Mesenteric fat pad (tissue), 1 donor: ENCODE measurements at places on chromosomes 4 and X.

GRCh38 chr4:81166458-81167160 lies 48.4 kb downstream of the PRKG2 start:
- no peak for DNase-seq

DNA sequence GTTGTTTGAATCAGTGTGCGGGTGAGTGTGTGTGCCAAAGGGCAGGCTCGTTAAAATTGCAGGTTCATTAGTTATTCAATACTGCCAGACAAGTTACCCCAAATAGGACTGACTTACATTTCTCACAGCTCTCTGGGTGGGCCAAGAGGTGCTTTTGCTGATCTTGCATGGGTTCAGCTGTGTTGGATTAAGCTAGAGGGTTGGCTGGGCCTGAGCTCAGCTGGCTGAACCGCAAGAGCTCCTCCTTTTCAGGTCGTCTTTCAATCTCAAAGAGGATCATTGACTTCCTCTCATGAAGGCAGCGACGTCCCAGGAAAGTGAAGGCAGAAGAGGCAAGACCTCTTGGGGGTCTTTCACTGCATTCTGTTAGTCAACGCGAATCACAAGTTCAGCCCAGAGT lies 343.3 kb upstream of the FRG1 start:
- DNase-seq: no peak

DNA sequence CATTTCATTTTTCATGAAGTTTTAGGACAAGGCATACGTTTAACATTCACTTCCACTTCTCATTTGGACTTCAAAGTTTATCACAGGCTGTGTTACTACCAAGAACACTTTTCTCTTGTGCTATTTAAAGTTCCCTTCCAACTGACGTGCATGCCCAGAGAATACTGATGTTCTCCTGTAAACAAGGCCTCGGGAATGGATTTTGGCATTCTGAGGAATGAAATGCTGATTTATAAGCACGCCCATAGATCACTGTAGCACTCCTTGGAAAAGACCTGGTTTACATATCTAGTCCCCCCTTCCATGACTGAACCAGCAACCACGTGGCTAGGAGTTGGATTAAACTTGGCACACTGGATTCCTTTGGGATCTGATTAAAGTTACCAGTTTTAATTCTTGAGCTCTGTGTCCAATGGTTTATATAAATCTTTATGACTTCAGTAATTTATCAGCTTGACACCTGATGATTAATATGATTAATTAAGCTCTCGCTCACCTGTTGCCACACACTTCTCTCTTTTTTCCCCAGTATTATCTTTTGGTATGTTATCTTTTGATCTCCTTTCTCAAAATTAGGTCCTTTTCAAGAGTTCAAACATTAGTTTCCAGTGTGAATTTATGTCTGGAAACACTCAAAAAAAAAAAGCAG lies 122.4 kb upstream of the HAND2 start:
- DNase-seq: no peak

GRCh38 chrX:48648336-48648751 lies 35.3 kb upstream of the WAS start:
- peak; percentile 33 for DNase-seq

GRCh38 chr4:7924163-7924562 lies 15.5 kb downstream of the AFAP1 start:
- DNase-seq: no peak

- no peak for DNase-seq
These were observed 823.2 kb upstream of the FRG1 start for GRCh38 chr4:189117426-189117825.
